ENCODE measurements at places on chromosomes 7 and 10.

DNA sequence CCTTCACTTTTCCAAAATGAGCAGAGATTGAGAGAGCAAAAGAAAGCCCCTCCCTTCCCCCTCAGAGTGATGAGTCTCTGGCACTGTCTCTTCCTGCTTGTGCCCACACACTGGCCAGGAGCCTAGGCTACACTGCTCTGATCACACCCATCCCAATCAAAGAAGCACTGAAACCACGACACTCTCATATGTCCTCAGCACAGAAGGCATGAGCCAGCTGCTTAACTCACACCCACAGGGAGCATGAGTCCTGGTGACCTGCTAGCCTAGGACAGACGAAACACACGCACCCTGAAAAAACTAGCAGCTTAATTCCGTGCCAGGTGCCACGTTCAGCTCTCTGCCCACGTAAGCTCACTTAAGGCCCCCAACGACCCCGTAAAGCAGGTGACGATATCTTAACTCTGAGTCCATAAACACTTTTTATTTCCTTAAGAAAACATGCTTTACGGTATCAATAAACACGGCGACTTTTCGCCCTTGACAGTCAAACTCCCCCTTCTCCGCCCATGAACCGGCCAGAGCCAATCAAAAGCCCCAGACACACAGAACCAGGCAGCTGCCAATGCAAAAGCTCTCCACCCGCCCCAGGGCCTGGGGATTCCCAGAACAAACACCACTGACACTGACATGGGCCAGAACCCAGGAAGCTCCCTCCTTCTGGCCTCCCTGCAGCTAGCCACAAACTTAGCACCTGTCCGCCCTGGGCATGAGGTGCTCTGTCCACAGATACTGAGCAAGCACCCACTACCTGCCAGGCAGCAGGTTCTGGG is 69.0 kb downstream of the TNRC18 start:
- DNase-seq, result peak; percentile 64

DNA sequence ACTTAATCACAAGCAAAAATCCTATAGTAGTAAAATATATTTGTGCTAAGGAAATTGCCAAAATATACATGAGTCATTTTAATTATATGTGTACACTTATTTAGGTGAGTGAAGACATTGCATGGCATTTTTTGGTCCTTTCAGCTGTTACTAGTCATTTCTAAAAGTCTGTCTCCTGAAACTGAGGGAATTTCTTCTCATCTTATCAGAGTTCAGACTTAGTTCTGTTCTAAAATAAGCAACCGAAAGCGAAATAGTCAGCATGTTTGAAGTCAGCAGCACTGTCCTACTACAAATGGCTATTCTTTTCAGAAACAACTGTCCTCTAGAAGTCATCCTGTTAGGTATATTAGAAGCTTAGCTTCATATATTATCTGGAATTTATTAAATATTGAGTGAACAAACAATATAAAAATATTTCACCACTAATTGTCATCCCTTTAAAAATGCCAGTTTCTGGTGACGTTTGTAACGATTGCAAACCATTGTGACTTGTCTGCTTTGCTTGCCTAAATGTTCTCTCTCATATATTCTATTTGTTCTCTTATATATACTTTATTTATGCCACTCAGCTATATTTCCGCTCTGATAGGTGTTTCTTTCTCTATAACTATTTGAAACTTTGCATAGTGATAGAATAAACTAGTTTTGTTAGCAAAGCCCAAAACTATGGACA is 227.4 kb upstream of the KAT6B start:
- DNase-seq, result peak; percentile 20

DNA sequence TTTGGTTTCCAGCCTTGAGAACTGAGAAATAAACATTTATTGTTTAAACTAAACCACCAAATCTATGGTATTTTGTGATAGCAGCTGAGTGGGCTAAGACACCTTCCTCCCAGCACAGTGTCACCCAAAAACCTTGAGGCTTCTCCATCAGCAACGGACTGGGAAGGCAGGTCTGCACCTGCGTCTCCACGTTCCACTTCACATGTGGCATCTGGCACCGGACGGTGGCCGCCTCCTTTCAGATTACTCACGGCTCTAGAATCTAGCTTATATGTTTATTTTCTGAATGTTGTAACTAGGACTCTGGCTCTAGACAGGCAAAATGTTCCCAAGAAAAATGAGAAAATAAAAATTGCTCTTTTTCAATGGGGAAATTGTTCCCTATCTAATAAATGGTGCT is 201.0 kb downstream of the ADARB2 start:
- no peak for DNase-seq

DNA sequence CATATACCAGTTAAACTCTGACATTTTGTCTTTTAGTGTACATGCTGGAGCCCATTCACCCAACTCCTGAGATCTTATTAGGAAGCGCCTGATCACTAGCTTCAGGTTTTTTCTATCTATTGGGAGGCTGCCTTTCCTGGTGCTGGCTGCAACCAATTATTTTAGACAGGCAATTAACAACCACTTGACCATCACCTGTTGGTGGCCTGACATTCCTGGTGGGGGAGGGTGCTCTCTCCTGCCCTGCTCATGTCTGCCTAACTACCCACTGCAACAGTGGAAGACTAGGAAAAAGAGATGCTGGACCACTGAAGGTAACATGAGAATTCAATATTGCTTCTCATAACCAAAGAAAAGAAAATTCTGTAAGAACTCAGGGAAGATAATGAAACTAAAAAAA is 190.3 kb upstream of the GRM3 start:
- DNase-seq, result no peak

GRCh38 chr10:12700557-12700874 is 301.0 kb downstream of the CCDC3 start:
- no peak for DNase-seq

- peak; percentile 73 for DNase-seq
These were observed 61.3 kb downstream of the ABCB4 start for GRCh38 chr7:87413951-87414793.

- no peak for DNase-seq
These were observed 40.9 kb upstream of the FOXK1 start for GRCh38 chr7:4641091-4641666.

DNA sequence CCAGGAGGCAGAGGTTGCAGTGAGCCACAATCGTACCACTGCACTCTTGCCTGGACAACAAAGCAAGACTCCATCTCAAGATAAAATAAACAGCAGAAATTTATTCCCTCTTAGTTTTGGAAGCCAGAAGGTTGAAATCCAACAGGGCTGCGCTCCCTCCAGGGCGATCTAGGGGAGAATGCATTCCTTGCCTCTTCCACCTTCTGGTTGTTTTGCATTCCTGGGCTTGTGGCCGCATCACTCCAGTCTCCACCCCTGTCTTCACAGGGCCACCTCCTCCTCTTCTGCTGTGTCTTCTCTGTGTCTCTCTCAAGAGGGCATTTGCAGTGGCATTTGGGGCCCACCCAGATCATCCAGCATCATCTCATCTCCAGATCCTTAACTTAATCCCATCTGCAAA is 36.2 kb downstream of the LIMK1 start:
- no peak for DNase-seq

GRCh38 chr7:85947767-85948166 is 695.9 kb upstream of the GRM3 start:
- DNase-seq, result no peak

DNA sequence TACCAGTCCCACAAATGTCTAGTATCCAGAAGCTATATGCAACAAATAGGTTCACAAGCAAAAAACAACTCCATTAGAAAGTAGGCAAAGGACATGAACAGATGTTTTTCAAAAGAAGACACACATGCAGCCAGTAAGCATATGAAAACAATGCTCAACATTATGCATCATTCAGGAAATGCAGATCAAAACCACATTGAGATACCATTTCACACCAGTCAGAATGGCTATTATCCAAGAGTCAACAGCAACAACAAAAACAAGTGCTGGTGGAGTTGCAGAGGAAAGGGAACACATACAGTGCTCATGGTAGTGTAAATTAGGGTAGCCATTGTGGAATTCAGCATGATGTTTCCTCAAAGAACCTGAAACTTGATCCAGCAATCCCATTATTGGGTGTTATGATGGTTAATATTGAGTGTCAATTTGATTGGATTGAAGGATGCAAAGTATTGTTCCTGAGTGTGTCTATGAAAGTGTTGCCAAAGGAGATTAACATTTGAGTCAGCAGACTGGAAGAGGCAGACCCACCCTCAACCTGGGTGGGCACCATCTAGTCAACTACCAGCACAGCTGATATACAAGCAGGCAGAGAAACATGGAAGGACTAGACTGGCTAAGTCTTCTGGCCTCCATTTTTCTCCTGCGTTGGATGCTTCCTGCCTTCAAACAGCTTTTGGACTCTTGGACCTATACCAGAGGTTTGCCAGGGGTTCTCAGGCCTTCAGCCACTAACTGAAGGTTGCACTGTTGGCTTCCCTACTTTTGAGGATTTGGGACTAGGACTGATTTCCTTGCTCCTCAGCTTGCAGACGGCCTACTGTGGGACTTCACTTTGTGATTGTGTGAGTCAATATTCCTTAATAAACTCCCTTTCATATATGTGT is 218.4 kb upstream of the SEMA3D start:
- DNase-seq, result peak; percentile 52

GRCh38 chr7:18529239-18529638 is 33.7 kb downstream of the HDAC9 start:
- DNase-seq, result no peak

DNA sequence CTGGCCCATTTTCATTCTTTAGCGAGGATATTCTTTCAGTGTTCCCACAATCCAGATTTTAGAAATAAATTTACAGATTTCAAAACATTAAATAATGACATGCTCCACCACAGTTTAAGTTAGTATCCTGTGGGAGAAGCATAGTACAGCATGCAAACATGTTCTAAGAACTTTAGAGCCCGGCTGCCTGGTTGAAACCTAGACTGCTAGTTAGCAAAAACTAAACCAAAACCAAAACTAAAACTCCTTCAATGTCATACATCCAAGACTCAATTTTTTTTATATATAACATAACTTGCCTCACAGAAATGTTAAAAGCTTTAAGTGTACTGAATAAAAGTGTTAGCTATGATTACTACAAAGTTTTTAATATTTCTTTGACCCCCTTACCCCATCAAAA is 17.0 kb downstream of the TRA2A start:
- DNase-seq, result no peak

GRCh38 chr10:119665901-119666708 is 14.9 kb downstream of the BAG3 start:
- DNase-seq, result no peak

DNA sequence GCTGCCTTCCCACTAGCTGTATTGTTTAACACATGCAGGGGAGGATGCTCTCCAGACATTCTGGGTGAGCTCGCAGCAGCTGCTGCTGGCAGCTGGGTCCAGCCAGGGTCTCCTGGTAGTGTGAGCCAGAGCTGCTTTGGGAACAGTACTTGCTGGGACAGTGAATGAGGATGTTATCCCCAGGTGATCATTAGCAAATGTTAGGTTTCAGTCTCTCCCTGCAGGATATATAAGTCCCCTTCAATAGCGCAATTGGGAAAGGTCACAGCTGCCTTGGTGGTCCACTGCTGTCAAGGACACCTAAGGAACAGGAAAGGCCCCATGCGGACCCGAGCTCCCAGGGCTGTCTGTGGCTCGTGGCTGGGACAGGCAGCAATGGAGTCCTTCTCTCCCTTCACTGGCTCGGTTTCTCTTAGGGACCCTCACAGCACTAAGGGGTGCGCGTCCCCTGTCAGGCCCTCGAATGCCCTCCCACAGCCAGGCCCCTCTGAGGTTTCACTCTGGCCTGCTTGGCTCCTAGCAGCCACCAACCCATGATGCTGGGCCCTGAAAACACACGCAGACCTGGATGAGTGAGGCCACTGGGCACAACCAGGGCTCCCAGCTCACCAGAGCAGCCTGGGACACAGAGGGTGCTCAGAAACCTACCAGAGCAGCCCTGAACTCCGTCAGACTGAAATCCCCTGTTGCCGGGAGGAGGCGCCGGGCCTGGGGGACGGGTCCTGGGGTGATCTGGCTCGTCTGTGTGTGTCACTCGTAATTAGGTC is 173.0 kb upstream of the LANCL2 start:
- DNase-seq, result no peak

DNA sequence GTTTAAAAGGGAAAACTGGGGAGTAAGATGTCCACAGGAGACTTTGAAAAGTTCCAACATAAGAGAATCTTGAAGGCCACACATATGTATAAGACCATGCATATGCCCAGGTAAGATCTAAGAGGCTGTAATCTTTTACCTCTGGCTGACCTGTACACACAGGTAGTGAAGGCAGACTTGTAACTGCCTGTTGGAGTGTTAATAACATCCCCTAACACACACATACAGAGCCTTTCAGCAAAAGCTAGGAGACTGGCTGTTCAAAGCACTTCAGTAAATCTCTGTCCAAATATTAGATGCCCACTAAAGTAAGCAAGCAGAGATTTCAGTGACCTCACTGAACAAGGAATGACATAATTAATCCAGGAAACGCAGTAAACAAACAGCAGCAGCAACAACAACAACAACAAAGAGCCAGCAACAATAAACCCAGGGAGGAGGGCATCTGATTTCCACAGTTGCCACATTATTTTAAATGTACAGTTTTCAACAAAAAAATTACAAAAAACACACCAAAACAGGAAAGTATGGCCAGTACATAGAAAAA is 15.0 kb downstream of the CYP51A1 start:
- DNase-seq, result no peak

DNA sequence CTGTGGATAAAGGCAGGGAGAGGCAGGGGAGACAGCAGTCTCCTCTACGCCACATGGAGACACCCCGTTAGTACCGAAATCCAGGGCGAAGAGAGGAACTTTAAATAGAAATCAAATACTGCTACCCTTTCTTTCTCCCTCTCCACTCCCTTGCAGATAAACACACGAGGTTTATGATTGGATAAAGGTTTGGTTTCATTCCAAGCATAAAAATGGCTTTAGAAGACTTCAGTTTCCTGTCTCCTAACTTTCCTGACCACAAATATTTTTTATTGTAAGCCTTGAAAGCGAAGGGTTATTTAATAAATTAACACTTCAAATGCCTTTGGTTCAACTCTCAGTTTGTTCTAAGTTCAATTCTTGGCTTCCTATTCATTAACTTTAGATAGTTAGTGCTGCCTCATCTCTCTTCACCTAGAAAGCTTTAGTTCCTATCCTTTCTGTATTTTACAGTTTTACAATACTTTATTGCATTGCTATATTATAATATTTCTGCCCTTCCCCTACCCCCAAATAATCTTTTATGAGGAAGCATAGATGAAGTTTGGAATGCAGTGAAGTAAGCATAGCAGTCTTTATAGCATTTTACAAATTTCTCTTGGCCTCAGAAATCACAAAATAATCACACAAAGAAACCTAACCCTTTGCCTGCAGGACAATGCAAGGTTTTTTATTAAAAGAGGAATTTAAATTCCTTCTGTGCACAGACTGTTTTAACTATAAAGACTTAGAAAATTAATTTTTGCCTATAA is 31.5 kb upstream of the ARID5B start:
- peak; percentile 66 for DNase-seq

GRCh38 chr7:80876894-80877414 is 41.9 kb downstream of the SEMA3C start:
- DNase-seq, result peak; percentile 70
